NCI-H2171 (cell line): ENCODE measurements at places on chromosomes 1 and 21.

DNA sequence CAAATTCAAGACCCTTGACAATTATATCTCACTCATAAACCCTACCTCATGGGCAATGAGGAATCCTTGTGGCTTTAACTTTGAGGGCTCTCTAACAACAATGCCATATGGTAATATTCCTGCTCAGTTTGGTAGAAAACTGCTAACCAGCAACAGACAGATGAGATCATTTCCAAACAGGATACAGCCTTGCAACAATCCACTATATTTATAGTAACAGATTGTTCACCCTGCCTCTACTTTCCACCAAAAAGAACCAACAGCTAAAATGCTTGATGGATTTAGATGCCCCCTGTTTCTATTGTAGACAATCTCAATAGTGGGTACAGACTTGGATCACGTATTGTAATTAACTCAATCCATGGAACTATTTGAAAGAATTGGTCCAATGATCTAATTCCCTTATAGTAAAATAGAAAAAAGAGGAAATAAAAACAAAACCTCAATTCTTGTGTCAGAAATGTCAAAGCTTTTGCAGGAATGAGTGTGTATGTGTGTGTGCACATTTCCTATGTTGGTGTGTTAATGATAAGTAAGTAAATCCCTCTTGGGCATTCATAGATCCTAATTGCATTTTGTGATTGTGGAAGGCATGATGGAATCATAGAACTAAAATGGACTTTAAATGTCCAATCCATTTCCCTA, 100.0 kb upstream of the EDEM3 start:
- peak; percentile 60 for DNase-seq

- no peak for DNase-seq
Measured at GRCh38 chr1:27367160-27367650, 444 bp upstream of the MAP3K6 start.

DNA sequence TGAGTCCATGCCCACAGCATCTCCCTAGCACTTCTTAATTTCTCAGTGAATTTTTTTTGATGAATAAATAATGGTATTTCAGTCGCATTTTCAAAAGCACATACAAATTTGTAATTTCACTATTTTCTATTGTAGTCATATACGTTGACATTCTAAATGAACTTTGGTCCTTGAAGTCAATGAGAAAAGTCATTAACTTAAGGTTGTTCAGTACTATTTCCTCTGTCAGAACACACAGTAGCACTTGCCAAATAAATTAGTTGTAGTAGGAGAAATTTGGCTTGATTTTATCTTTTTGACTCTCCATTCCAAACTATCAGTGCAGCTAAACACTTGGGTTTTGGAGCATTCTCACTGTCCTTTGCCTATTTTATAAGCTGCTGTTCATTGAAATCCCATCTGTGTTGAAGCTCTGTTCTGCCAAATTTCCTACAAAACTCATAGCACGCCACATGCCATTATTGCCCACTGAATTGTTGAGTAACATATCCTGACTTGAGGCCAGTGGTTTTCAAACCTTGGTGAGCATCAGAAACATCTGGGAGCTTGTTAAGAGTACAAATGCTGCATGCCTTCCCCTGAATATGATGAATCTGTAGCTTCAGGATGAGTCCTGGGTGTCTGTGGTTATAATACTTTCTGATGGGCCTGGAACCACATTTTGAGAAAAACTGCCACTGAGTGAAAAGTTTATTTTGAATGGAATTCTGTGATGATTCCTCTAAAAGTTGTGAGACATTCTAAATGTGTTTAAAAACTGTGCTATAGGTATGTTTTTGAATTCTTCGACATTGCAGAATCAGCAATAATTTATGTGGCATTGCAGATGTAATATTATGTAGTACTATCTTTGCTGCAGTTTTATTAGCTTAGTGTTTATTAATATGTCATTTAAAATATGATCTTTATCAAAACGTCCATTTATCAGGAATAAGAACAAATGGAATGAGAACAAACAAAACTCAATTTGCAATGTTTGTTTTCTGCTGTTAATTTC, 78.9 kb downstream of the DNM3 start:
- no peak for DNase-seq

DNA sequence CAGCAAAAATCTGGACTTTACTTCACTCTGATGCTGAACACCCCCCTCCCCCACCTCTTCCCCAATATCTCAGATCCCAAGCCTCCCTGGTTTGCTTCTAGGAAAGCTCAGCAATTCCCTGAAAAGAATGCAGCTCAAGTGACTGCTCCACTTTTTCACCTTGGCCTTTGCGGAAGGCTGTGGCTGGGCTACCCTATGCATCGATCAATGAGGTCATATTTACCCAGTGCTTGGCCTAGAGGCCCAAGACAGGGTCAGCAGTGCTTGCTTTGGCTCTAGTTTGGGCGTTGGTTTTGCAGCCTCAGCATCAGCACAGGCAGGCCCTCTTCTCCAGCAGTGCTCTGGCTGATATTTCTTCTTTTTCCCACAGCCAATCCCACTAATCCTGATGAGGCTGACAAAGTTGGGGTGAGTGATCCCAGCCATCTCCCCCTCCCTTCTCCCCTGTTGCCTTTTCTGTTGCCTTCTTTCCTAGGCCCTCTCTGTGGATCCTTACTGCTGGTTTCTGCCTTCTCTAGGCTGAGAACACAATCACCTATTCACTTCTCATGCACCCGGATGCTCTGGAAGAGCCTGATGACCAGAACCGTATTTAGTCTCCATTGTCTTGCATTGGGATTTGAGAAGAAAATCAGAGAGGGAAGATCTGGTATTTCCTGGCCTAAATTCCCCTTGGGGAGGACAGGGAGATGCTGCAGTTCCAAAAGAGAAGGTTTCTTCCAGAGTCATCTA, 14.2 kb downstream of the FCGR2B start:
- no peak for DNase-seq

DNA sequence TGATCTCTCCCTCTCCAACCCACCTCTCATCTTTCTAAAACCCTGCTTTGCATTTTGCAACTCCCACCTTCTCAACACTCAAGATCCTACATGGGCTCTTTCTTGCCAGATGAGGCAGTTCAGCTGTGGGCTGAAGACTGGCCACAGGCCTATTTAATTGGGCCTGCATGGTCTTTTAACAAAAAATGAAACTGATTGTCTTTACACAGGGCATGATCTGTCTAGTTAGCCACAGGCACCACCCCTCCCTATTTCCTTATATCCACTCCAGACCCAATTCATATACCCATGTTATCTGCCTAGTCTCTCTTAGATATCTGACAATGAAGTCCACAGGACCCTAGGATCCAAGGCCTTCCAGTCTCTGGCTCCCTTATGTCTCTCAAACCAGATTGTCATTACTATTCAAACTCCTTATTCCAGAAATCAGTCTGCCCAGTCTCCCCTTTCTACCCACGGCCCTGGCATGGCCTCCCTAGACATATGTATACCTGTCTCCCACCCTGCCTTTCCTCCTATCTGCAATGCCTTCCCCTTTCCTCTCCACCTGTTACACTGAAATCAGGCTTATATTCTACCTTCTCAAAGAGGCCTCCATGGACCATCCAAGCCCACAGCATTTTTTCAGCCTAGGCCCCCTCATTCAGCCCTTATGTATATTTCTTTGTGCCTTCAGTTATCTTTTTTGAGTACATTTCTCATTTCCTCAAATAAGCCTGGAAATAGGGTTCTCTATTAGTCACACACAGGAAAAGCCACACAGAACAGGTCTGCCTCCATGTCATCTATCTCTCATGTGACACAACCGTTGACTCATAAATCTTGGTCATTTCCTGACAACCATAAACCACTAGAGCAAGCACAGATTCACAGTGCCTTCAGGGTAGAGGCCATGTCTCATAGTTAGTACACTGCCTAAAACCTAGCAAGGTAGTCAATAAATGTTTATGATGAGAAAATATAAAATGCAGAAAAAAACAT, 39.0 kb downstream of the LPAR3 start:
- no peak for DNase-seq

- DNase-seq, result no peak
Measured at GRCh38 chr1:54255026-54255702, 55.2 kb downstream of the MRPL37 start.

DNA sequence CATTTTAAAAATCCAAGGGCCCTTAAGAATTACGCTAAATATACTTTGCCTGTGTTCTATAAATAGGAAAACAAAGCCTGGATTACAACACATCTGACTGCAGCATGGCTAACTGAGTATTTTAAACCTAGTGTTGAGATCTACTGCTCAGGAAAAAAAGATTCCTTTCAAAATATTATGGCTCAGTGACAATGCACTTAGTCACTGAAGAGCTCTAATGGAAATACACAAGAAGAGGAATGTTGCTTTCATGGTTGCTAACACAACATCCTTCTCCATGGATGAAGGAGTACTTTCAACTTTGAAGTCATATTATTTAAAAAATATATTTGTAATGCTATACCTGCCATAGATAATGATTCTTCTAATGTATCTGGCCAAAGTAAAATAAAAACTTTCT, 248.3 kb upstream of the NEGR1 start:
- no peak for DNase-seq

GRCh38 chr1:208747979-208748378, 503.8 kb upstream of the PLXNA2 start:
- no peak for DNase-seq

- DNase-seq, result no peak
Measured at GRCh38 chr1:18928406-18928805, 26.1 kb upstream of the ALDH4A1 start.

DNA sequence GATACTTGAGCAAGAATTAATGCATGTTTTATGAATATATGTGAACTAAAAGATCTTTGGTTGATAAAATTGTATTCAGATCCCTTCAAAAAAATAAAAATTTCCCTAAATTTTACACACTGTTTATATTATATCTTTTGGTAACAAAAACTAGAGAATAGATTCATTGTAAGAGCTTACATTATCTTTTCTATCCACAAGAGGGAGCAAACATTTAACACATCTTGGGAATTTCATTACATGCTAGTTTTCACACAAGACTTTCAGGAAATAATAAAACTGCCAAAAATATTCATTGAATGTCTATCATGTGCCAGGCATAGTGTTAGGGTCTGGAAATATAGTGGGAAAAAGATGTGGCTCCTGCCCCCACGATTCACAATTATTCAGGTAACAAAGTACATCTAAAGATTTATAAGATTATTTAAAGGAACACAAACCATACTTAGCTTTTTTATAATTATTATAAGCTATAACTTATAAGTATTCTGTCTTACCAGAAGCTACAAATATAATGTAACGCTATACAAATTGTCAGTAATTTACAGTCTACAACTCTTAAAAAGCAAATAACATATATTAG, 30.6 kb downstream of the FAF1 start:
- no peak for DNase-seq

DNA sequence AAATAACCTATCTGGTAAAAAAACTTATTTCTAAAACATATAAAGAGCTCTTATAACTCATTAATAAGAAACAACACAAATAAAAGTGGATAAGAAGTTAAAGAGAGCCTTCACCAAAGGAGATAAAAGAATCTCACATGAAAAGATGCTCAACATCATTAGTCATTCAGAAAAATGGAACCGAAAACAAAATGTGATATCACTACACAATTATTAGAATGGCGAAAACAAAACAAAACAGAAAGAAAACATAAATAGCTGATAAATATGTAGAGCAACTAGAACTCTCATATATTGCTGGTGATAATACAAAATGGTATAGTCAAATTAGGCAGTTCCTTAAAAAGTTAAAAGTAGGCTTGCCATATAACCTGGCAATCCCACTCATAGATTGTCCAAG, 1109.3 kb downstream of the PLA2G4A start:
- DNase-seq, result no peak

DNA sequence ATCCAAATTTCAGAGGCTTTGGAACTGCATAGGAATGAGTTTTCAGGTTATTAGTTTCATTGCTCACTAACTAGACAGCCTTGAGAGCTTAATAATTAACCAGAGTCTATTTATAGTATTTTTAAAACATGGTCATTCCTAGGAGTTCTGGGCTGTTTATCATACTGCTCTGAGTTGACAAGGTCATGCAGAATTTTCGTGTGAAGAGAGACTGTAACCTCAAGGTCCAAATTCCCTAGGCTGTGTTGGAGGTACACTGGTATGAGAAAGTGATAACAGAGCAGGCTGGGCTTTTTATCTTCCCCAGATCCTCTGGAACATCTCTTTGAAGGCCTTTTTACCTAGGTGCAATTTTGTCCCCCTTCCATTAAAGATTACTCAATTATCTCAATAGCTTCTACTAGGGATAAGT, 736.3 kb downstream of the LTN1 start:
- no peak for DNase-seq

- peak; percentile 42 for DNase-seq
Measured at GRCh38 chr1:162706606-162707005, 74.3 kb downstream of the DDR2 start.

DNA sequence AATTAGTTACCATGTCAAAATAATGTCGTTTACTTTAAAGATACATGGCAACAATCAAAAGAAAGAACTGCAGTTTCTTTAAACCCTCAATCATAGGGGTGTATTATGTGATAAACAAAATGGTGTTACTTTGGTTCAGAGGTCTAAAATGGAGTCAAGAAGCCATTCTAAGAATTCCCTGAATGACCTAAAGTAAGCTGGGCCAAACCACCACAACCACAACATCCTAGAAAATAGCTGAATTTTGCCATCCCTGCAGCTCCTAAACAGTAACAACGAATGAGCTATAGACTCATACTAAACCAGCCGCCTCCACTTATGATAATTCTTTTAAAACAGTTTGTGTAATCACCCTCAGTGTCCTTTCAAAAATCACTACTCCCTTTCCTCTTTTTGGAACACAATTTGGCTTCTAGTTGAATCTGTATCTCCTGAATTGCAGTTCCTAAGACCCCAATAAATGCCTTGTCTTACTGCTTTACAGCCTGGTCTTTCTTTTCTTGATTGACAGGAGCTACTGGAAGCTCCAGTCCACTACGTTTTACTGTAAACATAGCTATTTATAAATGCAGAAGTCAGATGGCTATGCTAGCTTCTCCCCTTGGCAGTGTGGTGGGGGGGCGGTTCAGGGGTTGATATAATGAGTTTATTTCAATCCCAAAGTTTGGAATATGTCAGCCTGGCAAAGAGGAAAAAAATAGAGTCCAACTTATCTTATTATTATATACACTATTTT, 84.3 kb downstream of the PLPPR4 start:
- DNase-seq, result no peak

DNA sequence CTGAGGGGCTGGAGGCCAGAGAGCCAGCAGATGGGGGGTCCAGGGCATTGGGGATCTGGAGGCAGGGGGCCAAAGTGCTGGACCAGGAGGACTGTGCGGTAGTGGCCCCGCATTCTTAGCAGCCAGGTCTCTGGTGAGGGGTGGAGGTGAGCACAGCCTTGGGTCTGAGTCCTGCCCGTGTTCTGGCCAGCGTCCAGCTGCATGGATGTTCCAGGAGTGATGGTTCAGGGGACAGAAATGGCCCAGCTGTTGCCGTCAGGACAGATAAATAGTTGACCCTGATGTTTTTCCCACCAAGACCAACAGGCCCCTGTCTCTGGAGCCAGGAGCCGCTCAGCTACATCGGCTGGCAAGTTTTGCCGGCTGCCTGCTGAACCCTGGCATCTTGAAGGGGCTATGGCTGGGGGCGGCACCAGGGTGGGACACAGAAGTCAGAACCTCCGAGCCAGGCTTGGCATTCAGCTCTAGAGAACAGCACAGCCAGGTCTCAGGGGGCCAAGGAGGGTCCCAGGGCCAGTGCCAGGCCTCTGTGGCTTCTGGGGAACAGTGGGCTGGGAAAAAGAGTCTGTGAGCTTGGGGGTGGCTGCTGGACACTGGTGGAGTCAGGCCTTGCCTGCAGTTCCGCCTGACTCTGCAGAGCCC, 19.4 kb upstream of the TTC34 start:
- no peak for DNase-seq
